Central memory CD8-positive, alpha-beta T cell (primary cell): ENCODE measurements at places on chromosomes 12 and 14.

- DNase-seq, result no peak
Observed at GRCh38 chr14:58107947-58108552, 44.0 kb downstream of the ARMH4 start.

DNA sequence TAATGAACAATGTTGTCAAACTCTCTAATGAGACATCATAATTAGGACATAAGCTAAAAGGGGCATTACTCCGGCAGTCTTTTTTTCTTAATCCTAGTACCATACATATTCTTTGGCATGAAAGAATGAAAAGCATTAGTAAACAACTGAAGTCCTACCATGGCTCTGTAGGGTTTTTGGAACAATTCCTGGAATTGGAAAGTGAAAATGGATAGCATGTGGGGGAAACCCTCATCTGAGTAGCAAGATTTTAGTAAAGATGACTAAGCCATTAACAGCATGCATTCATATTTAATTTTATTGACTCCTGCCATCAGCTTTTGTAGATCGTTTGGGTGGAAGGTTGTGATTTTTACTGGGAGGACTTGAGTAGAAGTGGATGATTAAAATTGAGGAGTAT, 216.2 kb upstream of the PDZRN4 start:
- DNase-seq, result no peak

- DNase-seq, result no peak
Observed at GRCh38 chr14:80567905-80568536, 356.7 kb upstream of the DIO2 start.

GRCh38 chr14:105126126-105126980, 42.2 kb downstream of the JAG2 start:
- peak; percentile 5 for DNase-seq

DNA sequence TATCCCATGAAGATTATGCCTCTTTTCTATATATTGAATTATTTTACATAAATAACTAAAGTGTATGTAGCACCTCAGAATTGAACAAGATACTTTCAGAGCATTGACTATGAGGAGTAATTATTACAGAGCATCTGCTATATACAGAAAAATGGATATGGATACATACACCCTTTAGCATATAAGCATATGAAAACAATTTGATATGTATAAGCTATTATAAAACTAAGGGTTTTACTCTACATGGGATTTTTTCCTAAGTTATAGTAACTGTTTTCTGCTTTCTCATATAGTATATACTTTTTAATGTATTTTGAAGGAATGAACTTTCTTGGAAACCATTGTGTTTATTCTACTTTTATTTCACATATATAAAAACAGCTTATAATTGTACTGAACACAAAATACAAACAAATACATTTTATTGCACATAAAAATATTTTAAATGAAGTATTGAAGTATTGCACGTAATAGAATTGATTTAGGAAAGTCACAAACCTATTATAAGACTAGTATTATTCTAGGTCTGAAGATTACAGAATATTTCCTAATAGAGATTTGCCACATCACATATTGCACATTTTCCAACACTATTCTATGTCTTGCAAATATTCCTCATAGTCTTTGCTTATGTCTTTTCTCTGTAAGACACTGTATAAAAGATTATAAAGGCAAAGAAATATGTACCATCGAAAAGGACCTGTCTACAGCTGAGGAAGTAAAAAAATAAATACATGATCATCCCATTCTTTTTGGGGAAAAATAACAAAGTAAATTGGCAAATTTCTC, 8.4 kb downstream of the CD69 start:
- no peak for DNase-seq

DNA sequence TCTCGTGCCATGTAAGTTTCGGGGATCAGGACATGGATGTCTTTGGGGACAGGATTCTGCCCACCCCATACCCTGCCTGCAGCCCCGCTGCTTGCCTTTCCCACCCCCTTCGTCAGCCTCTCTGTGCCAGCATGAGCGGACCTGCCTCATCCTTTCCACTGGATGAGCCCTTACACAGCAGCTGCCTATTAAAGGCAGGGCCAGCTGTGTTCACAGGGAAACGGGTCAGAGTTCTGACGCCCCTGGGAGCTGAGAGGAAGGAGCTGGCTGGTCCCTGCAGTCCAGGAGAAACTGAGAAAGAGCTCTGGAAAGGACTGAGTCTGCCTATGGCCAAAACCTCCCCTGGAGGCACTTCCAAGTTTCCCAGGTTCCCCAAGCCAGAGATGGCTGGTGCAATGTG, 83.5 kb upstream of the NCOR2 start:
- no peak for DNase-seq

DNA sequence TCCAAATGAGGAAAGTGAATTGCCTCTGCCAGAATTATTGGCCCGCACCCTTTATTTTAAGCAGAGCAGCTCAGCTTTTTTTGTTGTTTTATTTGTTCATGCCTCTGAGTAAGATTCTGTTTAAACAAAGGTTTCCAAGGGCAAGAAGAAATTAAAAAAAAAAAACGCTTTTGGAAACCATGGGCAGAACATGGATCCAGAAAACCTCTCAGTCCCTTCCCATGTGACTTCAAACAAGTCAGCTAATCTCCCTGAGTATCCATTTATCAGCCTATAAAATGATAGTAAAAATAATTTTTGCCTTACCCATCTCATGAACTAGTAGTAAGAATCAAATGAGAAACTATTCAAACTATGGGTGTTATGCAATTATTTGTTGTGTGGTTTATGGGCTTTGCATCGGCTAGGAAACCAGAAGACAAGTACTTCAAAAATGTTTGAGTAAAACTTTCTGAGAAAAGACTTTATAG, 27.6 kb downstream of the KITLG start:
- no peak for DNase-seq

DNA sequence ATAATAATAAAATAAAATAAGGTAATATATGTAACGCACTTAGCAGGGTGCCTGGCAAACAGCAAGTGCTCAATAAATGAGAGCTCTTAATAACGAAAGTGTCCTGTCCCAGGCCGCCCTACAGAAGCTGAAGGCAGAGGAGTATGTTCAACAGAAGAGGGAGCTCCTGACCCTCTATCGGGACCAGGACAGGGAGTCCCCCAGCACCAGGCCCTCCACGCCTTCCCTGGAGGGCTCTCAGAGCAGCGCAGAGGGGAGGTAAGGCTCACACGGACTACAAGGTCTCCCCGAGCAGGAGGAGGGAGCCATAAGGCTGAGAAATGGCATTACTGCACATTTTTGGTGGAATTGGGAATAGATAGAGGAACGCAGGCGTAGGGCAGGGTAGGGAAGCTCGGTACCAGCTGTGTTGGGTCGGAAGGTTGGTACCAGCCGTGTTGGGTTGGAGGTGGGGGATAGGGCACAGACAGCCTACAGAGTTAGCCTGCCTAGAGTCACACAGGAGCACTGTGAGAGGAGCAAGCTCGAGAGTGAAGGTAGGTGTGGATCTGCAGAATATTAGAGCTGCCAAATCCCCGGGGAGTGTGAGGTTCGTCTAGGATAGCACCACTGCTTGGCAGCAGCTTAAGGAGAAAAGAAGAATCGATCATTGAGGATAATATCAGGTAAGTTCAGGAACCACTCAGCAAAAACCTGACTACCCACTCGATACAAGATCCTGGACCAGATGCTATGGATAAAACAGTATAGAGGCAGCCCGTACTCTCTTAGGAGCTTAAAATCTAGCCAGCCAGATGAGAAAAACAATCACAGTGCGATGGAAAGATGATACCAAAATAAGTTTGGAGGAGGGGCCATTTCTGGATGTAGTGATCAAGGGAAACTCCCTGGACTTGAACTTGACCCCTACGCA, 15.3 kb downstream of the TNFRSF1A start:
- DNase-seq, result no peak

- no peak for DNase-seq
Observed at GRCh38 chr12:54026640-54027441, 1.4 kb upstream of the HOXC6 start.

DNA sequence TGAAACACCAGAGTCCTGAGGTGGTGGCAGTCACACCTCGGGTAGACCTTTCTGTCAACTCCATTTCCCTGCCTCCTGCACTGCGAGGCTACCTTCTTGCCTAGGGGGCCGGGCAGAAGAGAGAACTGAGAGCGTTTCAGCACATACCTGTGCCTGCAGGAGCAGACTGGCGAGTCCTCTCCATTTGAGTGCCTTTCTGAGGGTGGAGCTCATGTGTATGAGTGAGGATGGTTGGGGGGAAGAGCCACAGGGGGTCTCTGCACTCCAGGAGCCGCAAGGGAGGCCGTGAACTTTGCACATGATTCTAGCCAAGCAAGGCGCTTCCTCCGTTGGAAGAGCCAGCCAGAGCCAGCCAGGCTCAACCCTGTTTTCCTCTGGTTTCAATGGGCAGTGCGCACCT, 31.0 kb upstream of the CCND2 start:
- no peak for DNase-seq

DNA sequence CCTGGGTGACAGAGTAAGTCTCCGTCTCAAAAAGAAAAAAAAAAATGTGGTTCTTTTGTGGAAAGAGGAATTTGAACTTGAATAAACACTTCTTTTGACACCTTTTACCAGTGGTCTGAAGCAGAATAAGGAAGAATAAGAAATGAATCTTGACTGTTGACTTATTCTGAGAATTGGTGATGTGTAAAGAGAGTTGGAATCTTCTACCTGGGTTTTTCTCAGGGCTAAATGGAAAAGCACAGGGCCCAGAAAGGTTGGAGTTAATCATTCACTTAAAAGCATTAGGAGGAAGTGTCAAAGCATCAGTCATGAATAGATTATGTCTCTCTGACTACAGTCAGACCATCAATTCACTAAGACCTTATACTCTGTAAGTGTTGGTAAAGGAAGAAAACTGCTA, 13.9 kb downstream of the PNMA1 start:
- DNase-seq, result no peak

GRCh38 chr12:11623382-11623781, 26.1 kb upstream of the ETV6 start:
- DNase-seq, result no peak

GRCh38 chr12:93234641-93235040, 143.1 kb upstream of the NUDT4 start:
- no peak for DNase-seq

- no peak for DNase-seq
Observed at GRCh38 chr12:42732908-42733411, 143.4 kb upstream of the PRICKLE1 start.

GRCh38 chr12:120677765-120678473, 9.0 kb upstream of the MLEC start:
- no peak for DNase-seq

DNA sequence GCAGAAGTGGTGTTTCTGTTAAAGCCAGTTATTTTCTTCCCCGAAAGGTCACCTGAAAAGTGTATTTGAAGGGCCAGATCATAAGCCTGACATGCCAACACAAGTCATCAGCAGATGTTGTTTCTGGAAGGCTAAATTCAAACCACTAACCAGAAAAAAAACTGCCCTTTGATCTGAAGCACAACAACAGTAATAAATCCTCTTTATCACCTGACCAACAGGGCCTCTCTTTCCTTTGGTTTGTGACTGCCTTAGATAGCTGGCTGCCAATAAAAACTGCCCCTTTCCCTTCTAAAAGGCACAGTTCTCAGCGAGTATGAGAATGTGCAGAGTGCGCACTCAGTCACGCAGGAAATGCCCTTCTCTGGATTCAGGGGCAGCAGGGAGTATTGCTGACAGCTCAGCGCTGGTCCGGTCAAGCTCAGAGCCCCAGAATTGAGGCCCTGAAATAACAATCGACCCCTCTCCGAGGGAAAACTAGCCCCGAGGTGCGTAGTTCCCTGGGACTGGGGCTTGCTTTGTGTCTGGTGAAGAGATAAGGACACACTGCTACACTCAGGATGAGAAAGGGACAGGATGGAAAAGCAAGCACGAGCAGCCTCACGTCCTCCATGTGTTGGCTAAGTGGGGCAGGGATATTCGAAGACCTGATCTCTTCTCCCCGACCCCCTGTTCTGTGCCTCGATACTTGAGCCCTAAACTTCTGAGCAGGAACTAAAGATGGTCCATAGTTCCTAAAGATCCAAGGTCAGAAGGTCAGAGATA, 184.2 kb upstream of the GZMB start:
- DNase-seq, result no peak

- no peak for DNase-seq
Observed at GRCh38 chr14:21326972-21327371, 47.1 kb downstream of the RPGRIP1 start.

GRCh38 chr12:19299765-19300164, 139.5 kb upstream of the AEBP2 start:
- no peak for DNase-seq

GRCh38 chr14:54591461-54591860, 24.5 kb downstream of the SAMD4A start:
- DNase-seq, result no peak

DNA sequence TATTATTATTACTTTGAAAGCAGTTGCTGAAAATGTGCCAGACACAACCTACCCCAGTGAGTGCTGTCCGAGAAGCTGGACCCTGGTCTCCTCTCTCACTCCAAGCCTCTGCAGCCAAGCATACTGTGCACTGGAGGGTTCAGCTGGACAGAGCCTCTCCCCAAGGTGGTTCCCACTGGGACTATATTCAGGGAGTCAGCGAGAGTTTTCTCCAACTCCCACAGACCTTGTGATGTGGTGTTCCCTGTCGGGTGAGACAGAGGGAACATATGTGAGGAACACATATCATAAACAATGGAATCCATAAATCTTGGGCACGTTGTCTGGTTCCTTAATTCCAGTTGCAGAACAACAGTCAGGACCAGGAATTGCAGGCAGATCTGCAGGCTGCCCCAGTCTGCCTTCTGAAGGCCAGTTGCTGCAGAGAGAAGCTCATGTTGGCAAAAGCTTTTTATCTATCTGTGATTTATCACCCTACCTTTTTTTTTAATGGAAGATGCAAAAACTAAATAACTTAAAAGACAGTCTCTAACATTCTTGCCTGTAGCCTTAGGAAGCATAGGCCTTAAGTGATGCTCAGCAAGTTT, 619.8 kb upstream of the TBX3 start:
- DNase-seq, result no peak

- no peak for DNase-seq
Observed at GRCh38 chr12:129788506-129789084, 115.2 kb downstream of the TMEM132D start.

GRCh38 chr14:72553161-72553560, 340.7 kb downstream of the DPF3 start:
- no peak for DNase-seq

GRCh38 chr14:97215263-97215969, 418.2 kb downstream of the VRK1 start:
- DNase-seq, result no peak
